ENCODE measurements at places on chromosomes 7 and 10.

DNA sequence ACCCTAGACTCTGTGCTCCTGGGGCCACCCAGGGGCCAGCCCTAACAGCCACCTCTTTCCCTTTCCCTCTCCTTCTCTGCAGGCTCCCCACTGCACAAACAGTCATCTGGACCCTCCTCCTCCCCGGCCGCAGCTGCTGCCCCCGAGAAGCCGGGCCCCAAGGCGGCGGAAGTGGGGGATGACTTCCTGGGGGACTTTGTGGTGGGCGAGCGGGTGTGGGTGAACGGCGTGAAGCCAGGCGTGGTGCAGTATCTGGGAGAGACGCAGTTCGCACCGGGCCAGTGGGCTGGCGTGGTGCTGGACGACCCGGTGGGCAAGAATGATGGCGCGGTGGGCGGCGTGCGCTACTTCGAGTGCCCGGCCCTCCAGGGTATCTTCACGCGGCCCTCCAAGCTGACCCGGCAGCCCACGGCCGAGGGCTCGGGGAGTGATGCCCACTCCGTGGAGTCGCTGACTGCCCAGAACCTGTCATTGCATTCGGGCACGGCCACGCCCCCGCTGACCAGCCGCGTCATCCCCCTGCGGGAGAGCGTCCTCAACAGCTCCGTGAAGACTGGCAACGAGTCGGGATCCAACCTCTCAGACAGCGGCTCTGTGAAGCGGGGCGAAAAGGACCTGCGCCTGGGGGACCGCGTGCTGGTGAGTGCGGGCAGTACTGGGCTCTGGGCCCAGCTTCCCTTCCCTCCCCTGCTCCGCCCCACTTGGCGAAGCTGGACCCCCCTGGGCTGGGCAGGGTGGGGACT lies 49.3 kb downstream of the CLIP2 start:
- DNase-seq: no peak

DNA sequence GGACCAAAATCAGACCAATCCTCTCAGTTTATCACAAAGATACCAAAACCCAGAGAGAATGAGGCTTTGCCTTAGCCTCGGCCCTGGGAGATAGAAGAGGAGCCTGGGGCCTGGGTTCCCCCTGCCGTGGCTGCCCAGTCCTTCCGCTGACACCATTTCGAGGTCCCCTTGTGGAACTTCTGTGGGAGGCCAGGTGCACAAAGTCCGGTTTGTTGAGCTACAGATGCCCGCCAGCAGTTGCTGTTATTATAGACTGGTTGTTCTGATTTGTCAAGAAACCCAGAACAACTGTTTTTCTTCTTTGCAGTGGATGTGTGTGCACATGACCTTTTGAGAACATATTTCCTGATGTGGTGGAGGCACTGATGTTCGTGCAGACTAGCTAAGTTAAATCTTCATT lies 47.6 kb downstream of the CUX1 start:
- DNase-seq: no peak

DNA sequence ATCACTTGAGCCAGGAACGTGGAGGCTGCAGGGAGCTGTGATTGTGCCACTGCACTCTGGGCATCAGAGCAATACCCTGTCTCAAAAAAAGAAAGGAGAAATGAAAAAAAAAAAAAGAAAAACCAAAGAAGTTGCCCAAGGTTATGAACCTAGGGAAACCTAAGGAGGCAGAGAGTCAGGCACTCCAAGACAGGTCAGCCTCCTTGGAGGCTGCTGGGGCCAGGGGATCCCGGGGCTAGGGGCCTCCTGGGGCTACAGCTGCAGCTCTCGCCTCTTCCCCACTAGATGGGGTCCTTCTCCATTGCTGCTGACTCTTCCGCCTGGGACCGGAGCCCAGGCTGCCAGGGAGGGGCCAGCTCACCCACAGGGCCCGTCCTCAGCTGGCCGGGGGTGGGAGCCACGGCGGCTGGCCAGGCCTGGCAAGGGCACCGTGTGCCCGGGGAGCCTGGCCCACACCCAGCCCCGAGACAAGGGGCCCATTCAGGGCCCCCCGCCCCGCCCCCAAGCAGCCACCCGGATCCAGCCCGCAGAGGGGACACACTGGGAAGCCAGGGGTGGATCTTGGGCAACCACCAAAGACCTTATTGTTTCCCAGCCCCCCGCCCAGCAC lies 1.7 kb upstream of the SPACDR start:
- DNase-seq: no peak

DNA sequence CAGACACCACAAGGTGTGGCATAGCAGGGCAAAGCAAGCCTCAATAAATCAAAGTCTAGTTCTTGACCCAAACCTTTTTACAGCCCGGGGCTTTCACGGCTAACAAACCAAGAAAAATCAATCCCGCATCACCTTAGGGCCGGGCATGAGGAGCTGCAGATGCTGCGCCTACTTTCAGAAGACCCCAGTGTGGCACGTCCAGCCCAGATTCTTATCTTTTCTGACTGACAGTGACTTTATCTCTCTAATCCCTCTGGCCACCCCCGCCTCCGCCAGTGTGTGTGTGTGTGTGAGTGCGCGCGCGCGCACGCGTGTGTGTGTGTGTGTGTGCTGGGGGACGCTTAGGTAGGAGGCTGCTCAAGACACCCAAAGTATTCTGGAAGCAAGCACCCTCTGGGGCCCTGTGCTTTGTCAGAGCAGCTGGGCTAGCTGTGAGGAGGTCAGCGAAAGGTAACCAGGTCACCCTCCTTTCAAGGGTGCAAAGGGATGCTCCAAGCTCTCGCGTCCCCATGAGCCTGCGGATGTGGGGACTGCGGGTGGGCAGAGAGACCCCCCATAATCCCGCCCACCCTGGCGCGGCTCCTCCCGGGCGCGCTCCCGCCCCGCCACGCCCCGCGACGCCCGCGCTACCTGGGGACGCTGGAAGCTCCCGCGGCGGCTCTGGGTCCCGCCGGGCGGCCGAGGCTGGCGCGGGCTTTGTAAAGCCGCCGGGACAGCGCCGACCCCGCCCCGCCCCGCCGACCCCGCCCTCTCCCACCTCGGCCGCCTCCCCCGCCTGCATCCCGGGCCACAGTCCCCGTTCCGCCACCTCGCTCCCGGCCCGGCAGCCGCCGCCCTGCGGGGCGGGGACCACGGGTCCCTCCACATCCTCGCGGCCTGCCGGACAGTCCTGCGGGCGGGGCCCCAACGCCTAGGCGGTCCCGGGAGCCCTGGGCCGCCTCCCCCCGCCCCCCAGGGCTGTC lies 57.1 kb upstream of the RHOBTB1 start:
- no peak for DNase-seq

GRCh38 chr10:8830876-8831275 lies 776.4 kb downstream of the GATA3 start:
- DNase-seq: no peak

DNA sequence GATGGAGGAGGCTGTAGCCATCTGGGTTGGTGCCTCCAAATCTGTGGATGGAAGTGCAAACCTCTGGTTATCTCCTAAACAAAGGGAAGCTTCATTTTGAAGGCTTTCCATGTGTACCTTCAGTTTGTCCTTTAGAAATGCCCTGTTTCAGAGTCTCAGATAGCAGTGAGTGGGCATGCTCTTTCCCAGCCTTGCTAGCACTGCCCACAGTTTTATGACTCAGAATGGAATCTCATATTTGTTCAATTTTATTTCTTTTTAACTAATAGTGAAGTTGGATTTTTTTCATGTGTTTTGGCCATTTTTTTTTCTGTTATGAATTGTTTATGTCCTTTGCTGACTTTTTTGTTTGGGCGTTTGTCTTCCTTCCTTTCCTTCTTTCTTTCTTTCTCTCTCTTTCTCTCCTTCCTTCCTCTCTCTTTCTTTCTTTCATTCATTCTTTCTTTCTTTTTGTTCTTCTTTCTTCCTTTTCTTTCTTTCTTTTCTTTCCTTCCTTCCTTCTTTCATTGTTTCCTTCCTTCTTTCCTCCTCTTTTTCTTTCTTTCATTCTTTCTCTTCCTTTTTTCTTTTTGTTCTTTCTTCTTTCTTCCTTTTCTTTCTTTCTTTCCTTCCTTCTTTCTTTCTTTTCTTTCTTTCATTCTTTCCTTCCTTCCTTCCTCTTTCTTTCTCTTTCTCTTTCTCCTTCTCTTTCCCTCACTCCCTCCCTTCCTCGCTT lies 25.6 kb downstream of the PRF1 start:
- DNase-seq: no peak

- no peak for DNase-seq
These were observed 55.8 kb downstream of the RASGEF1A start for GRCh38 chr10:43211030-43211429.

DNA sequence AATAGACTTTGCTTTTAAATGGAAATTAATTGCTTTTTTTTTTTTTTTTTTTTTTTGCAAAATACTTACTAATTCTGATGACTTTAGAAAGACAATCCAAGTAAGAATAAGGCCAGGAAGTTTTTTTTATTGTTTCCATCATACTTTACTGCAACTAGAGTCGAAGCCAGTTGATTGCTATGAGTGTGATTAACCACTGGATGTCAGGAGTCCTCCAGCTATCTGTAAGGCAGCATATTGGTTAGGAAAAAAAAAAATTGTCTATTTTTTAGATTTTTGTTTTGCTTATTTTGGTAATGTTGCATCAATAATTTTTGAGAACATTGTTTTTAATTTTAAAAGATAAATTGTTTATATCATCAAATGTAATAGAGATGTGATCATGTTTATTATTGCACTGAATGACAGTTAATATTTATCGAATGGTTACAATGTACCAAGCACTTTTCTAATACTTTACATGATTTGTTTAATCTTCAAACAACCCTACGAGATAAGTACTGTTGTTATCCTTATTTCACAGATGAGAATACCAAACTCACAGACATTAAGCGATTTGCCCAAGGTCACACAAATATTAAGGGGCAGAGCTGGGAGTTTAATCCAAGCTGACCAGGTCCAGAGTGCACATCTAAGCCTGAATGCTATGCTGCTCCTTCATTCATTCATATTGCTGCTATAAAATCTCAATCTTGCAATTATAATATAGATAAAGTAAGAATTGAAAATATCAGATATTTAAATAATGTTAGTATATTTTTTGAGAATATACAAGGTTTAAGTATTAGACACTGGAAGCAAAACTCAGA lies 19.9 kb upstream of the LMOD2 start:
- DNase-seq: no peak

GRCh38 chr10:1416456-1417037 lies 320.8 kb downstream of the ADARB2 start:
- no peak for DNase-seq

GRCh38 chr10:49076319-49076718 lies 39.0 kb downstream of the VSTM4 start:
- DNase-seq: no peak

- DNase-seq: no peak
These were observed 107.1 kb upstream of the NRP1 start for GRCh38 chr10:33441561-33441960.

DNA sequence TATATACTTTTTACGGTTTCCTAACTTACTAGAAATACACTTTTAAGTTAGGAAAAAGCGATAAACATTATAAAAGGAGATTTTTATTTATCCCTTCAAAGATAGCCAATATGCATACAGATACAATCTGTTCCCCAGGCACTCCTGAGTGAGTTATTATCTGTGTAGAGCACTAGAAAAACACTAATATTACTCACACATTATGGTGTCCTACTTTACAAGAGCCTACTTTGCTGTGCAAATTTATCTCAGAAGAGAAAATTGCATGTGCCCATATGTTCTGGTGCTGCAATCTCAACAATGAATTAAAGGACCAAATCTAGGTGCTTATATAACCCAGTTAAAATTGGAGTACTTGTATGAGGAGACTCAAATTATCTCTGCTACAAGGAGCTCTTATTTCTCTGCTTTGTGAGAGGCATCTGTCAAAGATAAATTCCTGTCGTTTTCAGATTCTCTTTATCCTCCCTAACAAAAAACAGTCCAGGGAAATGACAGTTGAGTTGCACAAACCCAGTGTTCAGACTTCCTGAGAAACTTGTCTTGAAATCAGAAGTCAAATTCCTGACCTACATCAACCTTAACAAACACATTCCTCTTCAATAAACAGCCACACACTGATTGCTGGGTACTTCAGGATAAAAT lies 28.9 kb downstream of the CPA1 start:
- no peak for DNase-seq

DNA sequence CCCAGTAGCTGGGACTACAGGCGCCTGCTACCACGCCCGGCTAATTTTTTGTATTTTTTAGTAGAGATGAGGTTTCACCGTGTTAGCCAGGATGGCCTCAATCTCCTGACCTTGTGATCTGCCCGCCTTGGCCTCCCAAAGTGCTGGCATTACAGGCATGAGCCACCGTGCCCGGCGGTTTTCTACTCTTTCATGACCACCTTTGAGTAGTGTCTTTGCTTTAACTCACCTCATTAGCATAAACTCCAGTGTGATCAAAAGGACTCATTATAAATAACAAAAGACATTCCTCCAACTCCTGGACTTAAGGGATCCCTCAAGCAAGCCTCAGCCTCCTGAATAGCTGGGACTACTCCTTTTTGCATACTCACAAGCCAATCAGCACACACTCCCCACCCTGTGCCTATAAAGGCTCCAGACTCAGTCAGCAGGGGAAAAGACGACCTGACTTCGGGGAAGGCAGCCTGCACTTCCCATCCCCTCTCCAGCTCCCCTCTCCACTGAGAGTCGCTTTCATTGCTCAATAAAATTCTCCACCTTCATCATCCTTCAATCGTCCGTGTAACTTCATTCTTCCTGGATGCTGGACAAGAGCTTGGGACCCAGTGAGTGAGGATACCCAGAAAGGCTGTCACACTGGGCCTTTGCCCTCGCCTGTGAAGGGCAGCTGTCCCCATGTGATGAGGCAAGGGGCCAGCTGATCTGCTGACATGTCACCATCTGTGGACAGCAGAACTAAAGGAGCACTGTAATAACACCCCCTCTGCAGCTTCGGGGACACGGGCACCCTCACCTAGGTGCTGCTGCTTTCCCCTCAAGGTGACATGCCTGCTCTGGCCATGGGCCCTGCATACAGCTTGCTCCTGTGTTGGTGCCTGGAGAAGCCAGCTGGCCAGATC lies 35.0 kb upstream of the EIF4H start:
- no peak for DNase-seq

- DNase-seq: no peak
These were observed 72.6 kb downstream of the KCNMA1 start for GRCh38 chr10:77564731-77565589.

- DNase-seq: no peak
These were observed 27.5 kb upstream of the PURB start for GRCh38 chr7:44912775-44913347.

DNA sequence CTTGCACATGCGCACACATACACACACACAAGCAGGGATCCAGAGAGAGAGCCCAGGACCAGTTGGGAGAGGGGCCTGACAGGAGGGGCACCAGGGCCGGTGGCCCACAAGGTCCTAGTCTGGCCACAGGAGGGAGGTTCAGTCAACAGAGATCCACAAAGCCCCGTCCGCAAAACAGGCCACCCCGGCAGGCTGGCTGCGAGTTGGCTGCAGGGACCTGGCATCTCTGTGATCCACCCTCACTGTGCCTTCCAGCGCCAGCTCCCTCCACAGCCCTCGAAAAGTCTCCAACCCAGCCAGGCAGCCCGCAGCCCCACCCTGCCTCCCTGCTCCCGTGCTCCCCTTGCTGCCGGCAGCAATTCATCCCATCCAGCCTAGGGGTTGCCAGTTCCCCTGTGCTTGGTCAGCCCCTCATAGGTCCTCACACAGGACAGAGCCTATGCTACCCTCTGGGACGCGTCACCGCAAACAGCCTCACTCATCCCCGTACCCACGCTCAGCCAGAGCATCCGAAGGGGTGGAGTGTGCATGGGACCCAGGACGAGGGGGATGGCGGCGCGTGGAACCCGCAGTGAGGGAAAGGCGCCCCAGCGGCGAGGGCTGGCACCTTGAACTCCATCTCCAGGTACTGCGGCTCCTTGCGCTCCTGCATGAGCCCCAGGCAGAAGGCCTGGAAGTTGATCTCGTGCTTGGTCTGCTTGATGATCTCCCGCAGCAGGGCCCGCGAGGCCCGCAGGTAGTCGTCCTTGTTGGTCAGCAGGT lies 7.5 kb downstream of the INTS1 start:
- no peak for DNase-seq
